ENCODE measurements at places on chromosomes 13 and 19.
A peak's percentile ranks its signal among the peaks of the same experiment; 100 is the strongest.

GRCh38 chr19:41706741-41707501 is 1.5 kb upstream of the CEACAM5 start:
- DNase-seq, result peak; percentile 48

DNA sequence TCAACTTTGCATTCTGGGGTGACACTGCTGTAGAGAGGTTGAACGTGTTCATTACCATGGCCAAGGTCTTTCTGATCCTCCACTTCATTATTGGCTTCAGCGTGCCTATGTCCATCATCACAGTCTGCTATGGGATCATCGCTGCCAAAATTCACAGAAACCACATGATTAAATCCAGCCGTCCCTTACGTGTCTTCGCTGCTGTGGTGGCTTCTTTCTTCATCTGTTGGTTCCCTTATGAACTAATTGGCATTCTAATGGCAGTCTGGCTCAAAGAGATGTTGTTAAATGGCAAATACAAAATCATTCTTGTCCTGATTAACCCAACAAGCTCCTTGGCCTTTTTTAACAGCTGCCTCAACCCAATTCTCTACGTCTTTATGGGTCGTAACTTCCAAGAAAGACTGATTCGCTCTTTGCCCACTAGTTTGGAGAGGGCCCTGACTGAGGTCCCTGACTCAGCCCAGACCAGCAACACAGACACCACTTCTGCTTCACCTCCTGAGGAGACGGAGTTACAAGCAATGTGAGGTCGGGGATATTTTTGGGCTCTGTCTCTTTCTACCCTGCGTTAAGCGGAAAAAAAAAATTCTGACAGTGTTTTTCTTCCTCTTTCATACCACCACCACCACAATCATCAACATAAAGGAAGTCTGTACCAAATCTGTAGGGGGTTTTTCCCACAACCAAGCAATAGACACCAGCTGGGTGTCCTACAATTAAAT is 29.5 kb downstream of the FPR3 start:
- no peak for DNase-seq

DNA sequence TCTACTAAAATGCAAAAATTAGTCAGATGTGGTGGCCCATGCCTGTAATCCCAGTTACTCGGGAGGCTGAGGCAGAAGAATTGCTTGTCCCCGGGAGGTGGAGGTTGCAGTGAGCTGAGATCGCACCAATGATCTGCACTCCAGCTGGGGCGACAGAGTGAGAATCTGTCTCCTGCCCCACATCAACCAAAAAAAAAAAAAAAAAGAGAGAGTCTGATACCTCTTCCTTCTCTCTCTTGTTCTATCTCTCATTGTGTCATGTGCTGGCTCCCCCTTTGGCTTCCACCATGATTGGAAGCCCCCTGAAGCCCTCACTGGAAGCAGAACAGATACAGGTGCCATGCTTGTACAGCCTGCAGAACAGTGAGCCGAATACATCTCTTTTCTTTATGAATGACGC is 20.4 kb downstream of the CLEC11A start:
- DNase-seq, result no peak

GRCh38 chr13:98996046-98996445 is 18.2 kb upstream of the DOCK9 start:
- DNase-seq, result no peak

- no peak for DNase-seq
Measured at GRCh38 chr13:48542581-48543341, 9.9 kb upstream of the RCBTB2 start.

DNA sequence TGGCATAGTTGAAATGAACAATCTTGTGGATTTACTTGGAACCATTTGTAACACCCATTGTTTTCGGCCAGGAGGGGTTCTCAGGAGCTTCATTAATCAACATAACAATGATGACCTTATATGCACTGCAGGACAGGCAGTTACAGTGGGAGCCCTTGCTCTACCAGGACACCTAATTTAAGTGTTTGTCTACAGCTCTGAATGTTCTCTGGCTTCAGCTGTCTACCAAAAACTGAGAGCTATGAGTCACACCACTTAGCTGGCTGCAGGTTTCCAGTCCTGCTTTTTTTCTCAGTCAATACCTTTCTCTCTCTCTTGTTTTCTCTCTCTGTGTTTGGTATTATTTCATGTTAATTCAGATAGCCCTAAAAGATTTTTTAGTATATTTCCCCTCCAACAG is 105.4 kb upstream of the MBNL2 start:
- DNase-seq, result no peak

- no peak for DNase-seq
Measured at GRCh38 chr13:65882810-65883209, 1347.3 kb downstream of the PCDH9 start.

- no peak for DNase-seq
Measured at GRCh38 chr13:32277839-32278238, 37.3 kb downstream of the ZAR1L start.

DNA sequence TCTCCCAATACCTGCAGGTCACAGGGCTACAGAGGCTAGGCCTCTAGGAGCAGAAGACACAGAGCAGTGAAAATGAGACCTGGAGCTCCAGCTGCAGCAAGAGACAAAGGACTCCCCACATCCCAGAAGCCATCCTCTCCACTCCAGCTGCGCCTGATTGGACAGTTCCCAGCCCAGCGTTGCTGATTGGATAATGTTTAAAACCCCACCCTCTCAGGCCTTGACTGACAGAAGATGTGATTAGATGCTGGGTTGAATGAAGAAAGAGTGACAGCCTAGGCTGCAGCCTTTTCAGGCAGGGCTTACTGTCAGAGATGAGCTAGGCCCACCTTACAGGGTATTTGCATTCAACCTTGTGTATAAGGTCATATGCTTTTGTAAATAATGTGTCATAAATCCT is 59.4 kb downstream of the ZNF708 start:
- DNase-seq, result no peak

All from iPS DF 6.9 (cell line).